ENCODE measurements at places on chromosomes 12 and 14.

DNA sequence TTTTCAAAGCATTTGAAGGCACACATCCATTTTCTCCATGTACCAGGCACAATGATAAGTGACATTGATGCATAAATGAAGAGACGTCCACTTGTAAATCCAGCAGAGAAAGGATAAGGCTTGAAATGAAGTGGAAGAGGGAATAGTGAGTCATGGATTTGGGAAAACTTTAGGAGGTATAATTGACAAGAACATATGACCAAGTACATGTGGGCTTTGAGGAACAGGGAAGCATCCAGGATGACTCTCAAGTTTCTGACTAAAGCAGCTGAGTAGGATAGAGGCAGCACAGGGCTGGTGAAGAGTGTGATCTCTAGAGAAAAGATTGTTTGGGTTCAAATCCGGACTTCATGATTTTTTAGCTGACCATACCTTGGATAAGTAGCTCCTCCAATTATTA is 43.6 kb upstream of the SYT1 start:
- DNase-seq = no peak

- DNase-seq = no peak
Measured at GRCh38 chr12:127400221-127400620, 866.7 kb upstream of the TMEM132C start.

DNA sequence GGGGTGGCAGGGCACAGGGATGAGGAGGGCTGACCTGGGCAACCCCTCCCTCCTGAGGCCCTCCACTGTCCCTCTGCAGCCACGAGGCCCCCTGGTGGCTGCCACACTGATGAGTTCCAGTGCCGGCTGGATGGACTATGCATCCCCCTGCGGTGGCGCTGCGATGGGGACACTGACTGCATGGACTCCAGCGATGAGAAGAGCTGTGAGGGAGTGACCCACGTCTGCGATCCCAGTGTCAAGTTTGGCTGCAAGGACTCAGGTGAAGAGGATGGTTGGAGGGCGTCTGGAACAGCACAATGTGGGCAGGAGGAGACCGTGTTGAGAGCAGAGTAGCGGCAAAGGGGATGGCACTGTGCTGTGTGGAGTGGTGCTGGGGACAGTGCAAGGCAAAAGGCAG is 25.7 kb upstream of the LRP1-AS start:
- DNase-seq = no peak

- no peak for DNase-seq
Measured at GRCh38 chr14:45906257-45906656, 653.3 kb upstream of the MIS18BP1 start.

- DNase-seq = no peak
Measured at GRCh38 chr14:94175011-94175745, 1.1 kb downstream of the PPP4R4 start.
